CD8-positive, alpha-beta T cell (primary cell): ENCODE measurements at places on chromosomes 11 and 22.

DNA sequence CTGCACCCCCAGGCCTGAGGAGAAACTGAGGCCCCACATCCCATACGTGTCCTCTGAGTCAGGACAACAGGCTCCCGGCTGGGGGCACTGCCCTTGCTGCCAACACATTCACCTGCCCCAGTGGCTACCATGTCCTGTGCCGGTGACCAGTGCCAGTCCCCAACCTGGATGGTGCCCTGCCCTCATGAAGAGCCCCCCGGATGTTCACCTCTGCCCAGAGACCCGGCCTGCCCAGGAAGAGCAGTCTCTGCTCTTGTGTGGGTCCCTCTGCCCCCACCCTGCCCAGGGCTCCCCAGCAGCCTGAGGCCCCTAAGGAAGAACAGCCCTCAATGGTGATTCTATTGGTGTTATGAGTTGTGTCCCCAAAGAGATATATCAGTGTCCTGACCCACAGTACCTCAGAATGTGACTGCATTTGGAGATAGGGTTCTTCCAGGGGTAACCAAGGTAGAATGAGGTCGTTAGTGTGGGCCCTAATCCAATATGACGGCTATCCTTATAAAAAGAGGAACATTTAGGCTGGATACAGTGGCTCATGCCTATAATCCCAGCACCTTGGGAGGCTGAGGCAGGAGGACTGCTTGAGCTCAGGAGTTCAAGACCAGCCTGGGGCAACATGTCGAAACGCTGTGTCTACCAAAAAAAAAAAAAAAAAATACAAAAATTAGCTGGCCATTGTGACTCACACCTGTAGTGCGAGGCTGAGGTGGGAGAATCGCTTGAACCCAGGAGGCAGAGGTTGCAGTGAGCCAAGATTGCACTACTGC is 13.2 kb upstream of the DGCR8 start:
- no peak for DNase-seq

GRCh38 chr11:18731949-18732821 is 6.2 kb upstream of the IGSF22 start:
- DNase-seq, result peak; percentile 73

GRCh38 chr11:44338026-44338425 is 28.1 kb upstream of the ALX4 start:
- no peak for DNase-seq

GRCh38 chr11:19766206-19766605 is 53.6 kb downstream of the NAV2 start:
- DNase-seq, result no peak

GRCh38 chr22:50225200-50225969 is 19.4 kb downstream of the TUBGCP6 start:
- no peak for DNase-seq

- no peak for DNase-seq
These were observed 50.2 kb downstream of the XKR3 start for GRCh38 chr22:16774911-16775500.

GRCh38 chr11:73804712-73805111 is 17.0 kb downstream of the MRPL48 start:
- no peak for DNase-seq

- no peak for DNase-seq
These were observed 920.9 kb upstream of the FAT3 start for GRCh38 chr11:91303749-91304148.

DNA sequence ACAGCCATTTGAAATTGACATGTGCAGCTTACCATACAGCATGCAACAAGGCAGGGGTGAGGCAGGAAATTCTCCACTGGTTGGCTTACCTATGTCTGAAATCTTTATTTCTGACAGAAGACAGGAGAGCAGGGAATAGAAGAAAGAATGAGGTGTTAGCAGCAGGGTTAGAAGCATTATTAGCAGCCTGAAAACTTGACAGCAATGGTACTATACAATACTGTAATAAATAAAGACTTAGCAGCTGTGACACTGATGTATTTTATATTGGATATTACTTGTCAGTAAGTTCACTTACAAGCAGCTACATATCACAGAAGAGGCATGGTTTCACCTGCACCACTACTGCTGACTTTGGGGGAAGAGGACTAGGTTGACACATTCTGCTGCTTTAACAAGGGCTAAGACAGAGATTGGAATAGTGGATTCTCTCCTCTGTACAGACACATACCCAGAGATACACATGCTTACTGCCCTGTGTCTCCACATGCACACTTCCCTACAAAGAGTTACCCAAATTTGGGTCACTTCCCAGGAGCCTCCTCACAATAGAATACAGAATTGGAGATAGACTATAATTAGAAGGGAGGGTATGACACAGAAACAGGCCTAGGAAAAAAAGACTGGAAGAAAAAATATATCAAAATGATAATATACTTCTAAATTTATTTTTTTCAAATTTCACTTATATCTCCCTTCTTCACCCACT is 145.8 kb upstream of the NARS2 start:
- DNase-seq, result no peak

DNA sequence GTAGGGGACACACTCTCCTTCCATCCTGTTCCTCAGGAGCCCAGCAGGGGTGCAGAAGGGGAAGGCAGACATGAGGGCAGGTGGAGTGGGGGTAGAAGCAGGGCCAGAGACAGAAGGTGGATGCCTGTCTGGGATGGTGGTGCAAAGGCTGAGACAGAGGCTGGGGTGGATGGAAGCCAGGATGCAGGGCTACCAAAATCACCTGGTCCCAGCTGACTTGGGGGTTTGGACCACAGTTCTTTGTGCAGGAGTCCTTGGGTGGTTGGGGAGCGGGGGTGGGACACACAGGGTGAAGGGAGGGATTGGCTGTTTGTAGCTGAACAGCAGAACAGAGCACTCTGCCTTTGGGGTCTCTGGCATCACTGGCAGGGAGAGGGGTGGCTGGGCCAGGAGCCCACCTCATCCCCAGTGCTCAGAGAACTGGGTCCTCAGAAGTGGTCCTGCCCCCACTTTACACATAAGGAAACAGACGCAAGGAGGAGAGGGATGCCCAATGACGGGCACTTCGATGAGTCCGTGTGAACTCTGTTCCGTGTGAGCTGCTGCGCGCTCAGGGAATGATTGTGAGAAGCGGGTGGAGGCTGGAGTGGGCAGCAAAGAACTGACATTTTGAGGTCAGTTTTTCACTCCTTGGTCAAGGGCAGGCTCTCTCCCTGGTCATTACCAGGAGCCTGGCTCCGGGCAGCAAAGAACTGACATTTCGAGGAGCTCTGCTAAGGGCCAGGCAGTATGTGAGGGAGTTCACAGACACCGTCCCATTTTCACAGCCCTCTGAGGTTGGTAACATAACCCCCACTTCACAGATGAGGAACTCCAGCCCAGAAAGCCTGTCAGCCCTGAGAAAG is 1.9 kb downstream of the TAGLN start:
- no peak for DNase-seq

DNA sequence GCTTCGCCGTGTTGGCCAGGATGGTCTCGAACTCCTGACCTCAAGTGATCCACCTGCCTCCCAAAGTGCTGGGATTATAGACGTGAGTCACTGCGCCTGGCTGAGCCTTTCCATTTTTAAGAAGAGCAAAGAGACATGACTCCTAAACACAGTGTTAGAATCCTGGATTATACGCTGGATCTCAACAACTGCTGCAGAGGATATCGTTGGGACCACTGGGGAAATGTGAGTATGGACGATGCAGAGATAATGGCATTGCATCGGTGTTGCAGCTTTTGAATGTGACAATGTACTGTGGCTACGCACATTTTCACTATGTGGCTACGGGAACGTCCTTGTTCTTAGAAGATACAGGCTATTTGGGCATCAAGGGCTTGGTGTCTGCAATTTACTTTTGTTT is 6.2 kb downstream of the MRGPRF start:
- no peak for DNase-seq

DNA sequence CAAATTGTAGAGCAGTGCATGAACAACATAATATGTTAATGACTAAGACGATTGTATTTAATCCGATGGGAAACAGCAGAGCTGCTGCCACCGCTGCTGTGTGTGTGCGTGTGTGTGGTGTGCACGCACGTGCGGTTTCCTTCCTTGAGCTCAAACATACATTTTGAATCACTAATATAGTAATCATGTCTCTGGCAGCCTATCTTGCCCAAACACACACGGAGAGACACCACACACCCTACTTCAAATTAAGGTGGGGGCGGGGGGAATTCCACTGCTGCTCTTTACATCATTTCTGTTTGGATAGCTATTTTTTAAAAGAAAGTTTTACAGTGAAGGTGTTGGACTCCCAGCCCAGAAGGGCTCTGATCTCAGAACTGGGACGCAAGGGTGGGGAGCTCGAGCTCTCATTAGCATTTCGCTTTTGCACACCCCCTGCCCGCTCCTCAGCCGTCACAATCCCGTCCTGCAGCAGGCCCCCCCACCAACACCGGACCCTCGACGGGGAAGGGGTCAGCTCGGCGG is 651 bp upstream of the FAM83F start:
- peak; percentile 88 for DNase-seq

DNA sequence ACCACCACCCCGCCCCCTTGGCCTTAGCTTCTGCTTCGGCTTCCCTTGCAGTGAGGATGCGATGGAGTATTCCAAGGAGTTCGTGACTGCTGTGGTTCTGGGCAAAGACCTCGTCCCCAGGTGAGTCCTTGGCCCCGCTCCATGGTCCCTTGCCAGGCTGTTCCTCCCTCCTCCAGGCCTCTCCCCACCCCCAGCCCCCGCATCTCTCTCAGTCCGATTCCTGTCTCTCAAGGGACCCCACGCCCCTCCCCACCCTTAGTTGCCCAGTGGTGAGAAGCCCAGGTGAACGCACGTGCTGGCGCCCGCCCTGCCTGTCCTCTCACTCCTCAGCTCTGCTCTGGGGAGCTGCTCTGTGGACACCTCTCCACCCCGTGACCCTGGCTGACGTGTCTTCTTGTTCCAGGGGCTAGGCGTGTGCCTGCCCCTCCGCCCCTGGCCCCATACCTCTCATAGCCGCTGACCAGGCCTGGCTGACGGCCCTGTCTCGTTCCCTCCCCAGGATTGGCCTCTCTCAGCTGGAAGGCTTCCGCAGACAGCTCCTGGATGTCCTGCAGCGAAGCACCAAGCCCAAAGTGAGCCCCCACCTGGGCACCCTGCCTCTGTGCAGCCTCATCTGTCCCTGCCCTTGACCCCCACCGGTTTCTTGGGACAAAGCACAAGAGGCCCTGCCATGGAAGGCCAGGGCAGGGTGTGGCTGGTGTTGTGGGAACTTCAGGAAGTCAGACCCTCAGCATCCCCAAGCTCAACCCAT is 14.6 kb upstream of the MYRF start:
- DNase-seq, result no peak

GRCh38 chr11:15499674-15500073 is 385.0 kb downstream of the INSC start:
- DNase-seq, result no peak

GRCh38 chr11:70796648-70797227 is 398.4 kb downstream of the CTTN start:
- no peak for DNase-seq

- no peak for DNase-seq
These were observed 41.9 kb downstream of the RTN4R start for GRCh38 chr22:20226077-20226716.

- DNase-seq, result no peak
These were observed 71.8 kb downstream of the CTTN start for GRCh38 chr11:70470127-70470526.

DNA sequence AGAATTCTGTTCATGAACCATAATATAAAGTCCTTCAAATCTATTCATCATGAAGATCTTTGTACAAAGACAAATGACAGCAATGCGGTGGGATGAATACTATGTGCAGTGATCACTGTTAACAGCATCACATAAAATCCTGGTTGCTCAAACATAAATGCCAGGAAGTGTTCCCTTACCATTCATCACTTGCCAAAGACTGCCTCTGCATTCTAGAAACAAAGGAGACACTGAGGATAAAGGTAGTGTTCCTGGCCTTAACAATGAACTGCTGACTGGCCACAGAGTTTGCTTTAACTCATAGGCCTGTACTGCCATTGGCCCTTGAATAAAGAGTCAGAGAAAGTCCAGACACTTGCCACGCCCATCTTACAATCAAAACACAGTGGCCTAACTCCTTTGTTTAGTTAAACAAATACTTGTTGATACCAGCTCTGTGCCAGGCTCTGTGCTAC is 29.5 kb downstream of the C2CD3 start:
- DNase-seq, result no peak

DNA sequence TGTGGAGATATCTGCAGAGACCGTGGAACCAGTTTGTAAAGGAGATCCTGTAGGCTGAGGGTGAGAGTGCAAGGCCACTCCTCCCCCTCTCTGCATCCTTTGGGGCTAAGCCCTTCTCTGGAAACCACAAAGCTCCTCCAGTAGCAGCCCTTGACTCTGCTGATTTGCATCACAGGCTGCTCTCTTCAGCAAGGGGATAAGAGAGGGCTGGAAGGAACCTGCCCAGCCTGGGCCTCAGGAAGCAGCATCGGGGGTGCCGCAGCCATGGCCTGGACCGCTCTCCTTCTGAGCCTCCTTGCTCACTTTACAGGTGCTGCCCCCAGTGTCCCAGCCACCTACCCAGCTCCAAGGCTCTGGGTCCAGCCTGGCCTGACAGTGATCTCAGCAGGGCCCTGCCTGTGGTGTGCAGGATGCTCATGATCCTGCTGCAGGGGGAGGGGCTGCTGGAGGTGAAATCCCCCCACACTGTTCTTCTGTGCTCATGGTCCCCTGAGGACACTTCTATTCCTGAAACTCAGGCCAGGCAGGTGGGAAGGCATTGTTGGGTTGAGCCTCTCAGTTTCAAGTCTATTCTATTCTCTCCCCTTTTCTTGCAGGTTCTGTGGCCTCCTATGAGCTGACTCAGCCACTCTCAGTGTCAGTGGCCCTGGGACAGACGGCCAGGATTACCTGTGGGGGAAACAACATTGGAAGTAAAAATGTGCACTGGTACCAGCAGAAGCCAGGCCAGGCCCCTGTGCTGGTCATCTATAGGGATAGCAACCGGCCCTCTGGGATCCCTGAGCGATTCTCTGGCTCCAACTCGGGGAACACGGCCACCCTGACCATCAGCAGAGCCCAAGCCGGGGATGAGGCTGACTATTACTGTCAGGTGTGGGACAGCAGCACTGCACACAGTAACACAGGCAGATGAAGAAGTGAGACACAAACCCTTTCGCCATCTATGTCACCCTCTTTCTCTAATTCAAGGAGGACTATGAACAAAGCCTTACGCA is 68.5 kb upstream of the IGLL5 start:
- DNase-seq, result peak; percentile 75

DNA sequence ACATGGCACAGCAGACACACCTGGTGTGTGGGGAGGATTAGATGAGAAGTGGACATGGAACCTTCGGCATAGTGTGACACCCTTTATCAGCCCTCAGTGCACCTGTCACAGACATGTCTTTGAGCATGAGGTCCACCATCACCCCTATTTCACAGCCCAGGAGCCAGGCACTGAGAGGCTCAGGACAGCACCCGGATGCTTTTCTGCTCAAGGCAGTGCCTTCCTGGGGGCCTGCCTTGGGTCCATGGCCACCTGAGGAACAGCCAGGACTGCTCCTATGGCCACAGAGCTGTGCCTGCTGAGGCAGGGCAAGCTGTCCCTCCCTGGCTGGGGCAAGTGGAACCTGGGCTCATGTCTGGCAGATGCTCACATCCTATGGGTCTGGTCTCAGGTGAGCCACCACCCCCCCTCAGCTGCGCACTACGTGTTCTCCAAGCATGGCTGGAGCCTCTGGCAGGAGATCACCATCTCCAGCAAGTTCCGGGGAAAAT is 75.8 kb downstream of the MORC2 start:
- no peak for DNase-seq

GRCh38 chr11:94735907-94736306 is 32.2 kb upstream of the AMOTL1 start:
- DNase-seq, result no peak
